ENCODE measurements at places on chromosomes 1 and 21. TPM values are rescaled to one million over a fixed set of nuclear protein-coding genes. Genes with fewer than 3 reads are reported as not detected.

Gene LRRC38
- polyA plus RNA-seq: 4.3 TPM

Gene OR2T35
- not detected for polyA plus RNA-seq

Gene NTPCR
- polyA plus RNA-seq: 51.2 TPM

- no peak for DNase-seq
These were observed 4.6 kb downstream of the ERG start for GRCh38 chr21:38493549-38494250.

DNA sequence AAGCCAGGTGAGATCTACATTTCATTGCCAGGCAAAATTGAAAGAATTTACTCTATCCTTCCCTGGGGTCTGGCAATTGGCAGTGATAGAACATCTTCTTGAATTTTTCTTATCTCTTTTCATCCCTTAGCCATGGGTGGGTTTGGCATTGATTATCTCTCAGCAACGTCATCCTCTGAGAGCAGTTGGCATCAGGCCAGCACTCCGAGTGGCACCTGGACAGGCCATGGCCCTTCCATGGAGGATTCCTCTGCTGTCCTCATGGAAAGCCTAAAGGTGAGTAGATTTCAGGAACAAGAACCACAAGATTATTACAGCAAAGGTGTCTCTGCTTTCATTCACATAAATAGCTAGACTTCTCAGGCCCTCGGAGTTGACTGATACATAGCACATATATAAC, 39.3 kb downstream of the NCF2 start:
- DNase-seq: no peak

GRCh38 chr1:46220808-46221207, 17.7 kb downstream of the LURAP1 start:
- no peak for DNase-seq

- DNase-seq: no peak
These were observed 147.1 kb downstream of the DNM3 start for GRCh38 chr1:171988243-171988885.

- DNase-seq: no peak
These were observed 22.9 kb upstream of the ARHGEF10L start for GRCh38 chr1:17516303-17517214.
